ENCODE measurements at places on chromosomes 1 and 21.

DNA sequence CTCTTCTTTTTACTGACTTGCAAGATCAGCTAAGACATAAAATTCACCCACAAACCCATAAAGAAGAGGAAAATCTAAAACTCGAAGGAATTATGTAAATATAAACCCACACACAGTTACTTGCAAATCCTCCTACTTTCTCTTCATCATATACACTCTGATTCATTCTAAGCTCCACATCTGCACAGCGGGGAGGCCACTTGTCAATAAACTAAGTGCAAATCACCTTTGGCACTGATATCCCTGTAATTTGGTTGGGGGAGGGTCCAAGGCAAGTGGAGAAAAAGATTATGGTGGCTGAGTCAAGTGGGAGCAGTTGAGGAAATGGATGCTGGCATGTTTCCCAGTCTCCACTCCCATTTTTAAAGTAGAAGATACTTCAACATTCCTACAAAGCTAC lies 596.5 kb downstream of the MATN1 start:
- no peak for DNase-seq

DNA sequence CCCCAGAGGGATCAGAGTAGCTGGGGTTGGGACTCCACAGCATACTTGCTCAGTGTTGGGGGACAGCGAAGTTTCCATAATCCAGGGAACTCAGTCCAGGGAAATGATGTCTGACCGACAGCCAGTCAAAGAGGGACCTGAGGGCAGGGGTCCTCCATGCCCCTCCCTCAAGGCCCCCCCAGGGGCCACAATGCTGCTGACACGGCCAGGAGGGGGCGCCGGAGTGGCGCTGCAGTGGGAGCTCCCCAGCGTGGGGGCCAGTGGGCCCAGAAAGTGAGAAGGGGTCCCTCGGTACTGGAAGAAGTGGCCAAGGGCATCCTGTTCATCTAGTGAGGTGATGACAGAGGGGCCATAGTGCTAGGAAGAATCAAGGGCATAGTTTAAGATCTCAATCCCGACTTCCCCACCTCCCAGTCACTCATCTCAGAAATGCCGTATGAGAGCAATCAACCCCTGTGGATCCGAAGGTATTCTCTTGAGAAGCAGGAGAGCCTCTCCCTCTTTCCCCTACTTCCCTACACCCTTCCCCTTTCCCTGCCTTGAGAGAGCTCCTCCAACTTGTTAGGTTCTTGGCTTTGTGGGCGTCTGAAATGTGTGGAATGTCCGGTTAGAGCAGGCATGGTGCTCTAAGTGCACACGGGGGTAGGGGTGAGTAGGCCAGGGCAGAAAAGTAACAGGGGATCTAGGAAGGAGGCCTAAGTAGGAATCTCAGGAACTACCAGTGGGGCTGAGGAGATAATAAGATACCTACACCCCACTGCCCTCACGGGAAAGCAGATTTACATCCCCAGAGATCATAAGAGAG lies 4.1 kb downstream of the NUDT17 start:
- DNase-seq, result no peak

DNA sequence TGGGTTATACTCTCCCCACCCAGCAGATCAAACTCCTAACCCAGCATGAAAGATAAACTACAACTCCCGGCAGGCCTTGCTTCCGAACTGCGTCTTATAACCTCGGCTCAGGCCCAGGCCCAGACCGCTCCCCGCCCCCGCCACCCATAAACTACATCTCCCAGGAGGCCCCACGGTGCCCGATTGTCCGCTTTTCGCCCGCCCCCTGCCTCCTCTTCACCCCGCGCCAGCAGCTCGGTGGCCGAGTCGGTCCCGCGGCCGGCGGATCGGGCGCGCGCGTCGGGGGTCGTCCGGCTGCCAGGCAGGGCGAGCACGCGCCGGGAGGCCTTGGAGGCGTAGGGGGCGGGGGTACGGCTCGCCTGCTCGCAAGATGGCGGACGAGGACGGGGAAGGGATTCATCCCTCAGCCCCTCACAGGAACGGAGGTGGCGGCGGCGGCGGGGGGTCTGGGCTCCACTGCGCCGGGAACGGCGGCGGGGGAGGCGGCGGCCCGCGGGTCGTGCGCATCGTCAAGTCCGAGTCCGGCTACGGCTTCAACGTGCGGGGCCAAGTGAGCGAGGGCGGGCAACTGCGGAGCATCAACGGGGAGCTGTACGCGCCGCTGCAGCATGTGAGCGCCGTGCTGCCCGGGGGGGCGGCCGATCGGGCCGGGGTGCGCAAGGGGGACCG lies at the start of gene SNX27:
Gene SNX27, plus strand, starts transcription at position 219 of the 669 bp plus-strand sequence. Its CDS starts 152 bp downstream, at position 371.
- DNase-seq, result peak; percentile 64

- no peak for DNase-seq
Measured at GRCh38 chr1:244878681-244879080, 14.3 kb upstream of the HNRNPU start.

DNA sequence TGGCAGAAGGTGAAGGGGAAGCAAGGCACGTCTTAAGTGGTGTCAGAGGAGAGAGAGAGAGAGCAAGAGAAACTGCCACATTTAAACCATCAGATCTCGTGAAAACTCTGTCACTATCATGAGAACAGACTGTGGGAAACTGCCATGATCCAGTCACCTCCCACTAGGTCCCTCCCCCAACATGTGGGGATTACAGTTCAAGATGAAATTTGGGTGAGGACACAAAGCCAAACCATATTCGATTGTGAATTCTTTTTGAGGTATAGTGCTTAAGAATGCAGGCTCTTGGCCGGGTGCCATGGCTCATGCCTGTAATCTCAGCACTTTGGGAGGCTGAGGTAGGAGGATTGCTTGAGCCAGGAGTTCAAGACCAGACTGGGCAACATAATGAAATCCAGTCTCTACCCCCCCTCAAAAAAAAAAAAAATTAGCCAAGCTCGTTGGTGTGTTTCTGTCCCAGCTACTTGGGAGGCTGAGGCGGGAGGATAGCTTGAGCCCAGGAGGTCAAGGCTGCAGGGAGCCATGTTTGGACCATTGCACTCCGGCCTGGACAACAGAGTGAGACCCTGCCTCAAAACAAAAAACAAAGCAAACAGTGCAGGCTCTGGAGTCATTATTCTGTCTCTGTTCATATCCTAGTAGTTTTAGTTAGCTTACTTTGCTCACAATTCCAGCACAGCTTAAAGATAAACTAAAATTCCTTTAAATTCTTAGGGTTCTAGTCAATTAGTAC lies 6.0 kb downstream of the ZCCHC17 start:
- no peak for DNase-seq

DNA sequence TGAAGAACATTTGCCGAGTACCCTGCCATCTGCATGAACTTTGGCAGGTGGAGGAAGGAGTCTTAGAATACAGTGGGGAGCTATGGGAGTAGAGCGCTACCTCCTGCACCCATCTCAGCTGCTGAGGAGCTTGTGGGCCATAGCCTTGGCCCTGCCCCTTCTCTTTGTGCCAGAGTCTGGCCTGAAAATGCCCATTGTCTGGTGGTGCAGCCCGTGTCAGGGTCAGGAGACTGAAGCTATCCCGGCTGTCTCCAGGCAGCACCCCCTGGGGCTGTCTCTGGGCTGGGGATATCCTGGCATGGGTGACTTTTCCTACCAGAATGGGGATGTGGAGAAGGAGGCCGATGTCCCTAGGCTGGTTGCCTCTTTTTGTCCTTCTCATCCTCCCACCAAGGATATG lies 7.3 kb downstream of the IPO13 start:
- DNase-seq, result peak; percentile 91

DNA sequence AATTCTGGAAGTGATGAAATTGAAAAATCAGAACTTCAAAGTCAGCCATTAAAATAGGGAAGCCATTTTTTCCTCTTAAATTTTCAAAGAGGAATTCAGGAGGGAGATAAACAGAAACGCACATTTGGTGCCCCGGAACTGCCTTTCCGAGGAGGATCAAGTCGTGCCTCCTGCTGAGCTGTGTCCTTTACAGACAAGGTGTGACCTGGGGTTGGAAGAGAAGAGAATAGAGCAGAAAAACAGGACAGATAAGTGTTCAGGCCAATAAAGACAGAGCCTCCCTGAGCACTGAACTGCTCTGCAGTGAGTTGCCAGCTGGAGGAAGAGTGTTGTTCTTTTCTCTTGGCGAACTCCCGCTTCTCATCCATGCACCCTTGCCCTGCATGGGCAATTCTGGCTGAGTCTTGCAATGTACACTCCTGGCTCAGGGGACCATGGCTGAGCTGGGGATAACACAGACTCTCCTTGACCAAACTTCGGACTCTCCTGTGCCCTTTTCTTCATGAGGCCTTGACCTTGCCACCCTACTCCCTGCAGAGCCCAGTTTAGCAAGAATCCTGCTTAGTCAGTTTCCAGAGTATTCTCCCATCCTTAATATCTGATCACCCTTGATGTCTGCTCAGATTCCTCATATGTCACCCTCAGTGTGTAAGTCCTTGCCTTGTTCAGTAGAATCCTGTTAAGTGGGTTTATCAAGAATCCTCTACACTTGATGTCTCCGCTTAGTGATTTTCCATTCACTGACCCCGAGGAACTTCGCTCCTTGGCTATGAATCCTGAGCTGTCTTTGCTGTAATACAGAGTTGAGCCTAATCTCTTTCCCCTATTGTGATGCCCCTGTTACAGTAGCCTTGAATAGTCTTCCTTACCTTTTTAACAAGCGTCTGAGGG lies 1.3 kb upstream of the MTARC1 start:
- no peak for DNase-seq

GRCh38 chr1:30691480-30691879 lies 31.9 kb downstream of the MATN1 start:
- no peak for DNase-seq

- peak; percentile 18 for DNase-seq
Measured at GRCh38 chr1:45359882-45360513, 19.8 kb upstream of the MUTYH start.

DNA sequence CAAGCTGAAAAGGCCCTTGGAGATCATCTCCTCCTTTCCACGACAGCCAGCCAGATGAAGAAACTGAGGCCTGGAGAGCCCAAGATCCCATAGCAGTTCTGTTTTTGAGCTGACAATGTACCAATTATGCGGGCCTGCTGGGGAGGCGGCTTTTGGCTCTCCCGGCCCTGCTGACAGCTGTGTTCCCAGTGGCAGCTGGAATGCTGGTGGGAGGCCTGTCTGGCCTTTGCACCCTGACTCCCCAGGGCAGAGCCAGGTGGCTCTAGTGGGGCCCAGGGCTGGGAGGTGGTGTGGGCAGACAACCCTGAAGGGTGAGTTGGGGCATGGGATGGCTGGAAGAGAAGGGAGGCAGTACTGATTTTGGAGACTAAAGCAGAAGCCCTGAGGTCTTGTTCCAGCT lies 30.7 kb upstream of the WASF2 start:
- peak; percentile 10 for DNase-seq

DNA sequence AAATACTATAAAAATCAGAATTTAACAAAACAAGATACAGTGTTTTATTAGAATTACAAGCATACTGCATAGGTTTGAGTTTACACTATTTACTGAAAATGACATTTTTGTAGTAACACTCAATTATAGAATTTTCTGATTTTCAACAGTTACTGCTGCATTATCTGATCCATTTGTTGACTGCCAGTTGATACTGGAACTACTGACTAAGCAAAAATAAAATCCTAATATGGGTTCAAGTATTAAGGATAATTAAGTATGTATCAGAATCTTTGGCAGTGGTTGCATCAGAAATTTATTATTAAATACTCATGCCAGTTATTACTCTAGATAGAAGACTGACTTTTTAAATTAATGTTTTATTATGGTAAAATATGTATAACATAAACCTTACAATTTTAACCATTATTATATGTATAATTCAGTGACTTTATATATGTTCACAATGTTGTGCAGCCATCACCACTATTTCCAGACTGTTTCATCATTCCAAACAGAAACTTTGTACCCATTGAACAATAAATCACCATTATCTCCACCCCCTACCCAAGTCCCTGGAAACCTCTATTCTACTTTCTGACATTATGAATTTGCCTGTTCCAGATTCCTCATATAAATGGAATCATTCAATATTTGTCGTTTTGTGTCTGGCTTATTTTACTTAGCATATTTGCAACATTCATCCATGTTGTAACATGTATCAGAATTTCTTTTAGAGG lies 58.2 kb upstream of the GPR88 start:
- no peak for DNase-seq

GRCh38 chr1:11707621-11708276 lies 16.2 kb downstream of the DRAXIN start:
- DNase-seq, result no peak

- DNase-seq, result no peak
Measured at GRCh38 chr1:30101487-30102227, 621.7 kb downstream of the MATN1 start.

DNA sequence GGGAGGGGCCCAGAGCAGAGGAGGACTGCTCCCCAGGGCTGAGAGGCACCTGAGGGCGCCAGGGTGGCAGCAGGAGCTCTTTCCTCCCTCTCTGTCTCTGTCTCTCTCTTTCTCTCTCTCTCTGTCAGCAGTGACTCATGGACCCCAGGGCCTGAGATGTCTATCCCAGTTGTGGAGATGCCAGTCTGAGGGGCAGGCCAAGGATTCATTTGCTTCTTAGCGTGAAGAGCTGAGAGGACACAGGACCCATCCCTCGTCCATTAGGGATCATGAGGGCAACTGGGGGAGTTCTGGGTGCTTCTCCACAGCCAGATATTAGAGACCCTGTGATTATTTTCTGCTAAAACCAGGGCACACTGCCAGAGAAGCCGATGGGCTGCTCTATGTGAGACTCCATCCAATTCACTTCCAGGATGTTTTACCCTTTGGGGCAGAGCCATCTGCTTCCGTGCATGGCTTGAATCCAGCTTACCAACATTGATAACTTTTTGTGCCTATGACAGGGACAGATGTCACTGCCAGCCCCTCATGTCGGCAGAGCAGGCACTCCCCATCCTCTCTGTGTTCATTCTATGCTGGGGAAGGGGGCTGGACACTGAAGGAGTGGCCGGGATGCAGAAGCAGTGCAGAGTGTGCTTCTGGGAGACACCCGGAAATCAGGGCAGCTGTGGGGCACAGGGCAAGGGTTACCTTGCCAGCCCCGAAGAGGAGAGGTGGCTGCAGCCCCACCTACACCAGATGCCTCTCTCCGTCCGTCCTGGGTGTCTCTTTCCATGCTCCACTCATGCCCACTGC lies 4.1 kb upstream of the PCBP3 start:
- DNase-seq, result no peak

DNA sequence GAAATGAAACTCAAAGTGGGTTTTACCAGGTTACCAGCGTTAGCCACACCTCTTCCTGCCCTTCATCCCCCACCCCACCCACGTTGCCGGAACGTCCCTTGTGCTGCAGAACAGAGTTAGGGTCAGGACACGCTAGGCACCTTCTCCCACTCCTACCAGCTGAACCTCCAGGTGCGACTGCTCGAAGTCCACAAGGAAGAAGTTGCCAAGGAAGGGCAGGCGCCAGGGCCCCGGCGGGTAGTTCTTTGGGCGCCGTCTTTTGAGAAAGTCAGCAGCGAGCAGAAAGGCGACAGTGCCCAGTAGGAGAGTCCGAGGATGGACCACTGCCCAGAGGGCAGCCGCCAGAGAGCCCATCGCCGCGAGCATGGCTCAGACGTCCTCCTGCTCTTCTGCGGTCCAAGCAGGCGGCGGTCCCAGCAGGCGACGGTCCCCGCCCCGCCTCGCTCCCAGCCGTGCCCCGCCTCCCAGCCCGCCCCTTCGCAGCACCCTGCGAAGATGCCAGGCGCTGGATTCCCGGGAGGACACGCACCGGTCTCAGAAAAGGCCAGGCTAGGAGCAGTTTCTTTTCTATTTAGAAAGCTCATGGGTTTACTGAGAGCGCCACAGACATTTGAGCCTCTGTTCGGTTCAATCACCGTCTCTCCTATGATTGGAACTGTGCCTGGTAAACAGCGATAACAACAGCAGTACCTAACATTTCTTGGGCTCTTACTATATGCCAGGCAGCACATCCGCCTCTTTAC lies at the start of gene CYP2J2:
Gene CYP2J2, minus strand, starts transcription at position 393 of the 743 bp plus-strand sequence. Its CDS starts 27 bp downstream, at position 366.
- DNase-seq, result peak; percentile 32
